ENCODE measurements at places on chromosomes 12 and 14.

- DNase-seq: no peak
Observed at GRCh38 chr12:104455578-104456416, 951 bp upstream of the CHST11 start.

DNA sequence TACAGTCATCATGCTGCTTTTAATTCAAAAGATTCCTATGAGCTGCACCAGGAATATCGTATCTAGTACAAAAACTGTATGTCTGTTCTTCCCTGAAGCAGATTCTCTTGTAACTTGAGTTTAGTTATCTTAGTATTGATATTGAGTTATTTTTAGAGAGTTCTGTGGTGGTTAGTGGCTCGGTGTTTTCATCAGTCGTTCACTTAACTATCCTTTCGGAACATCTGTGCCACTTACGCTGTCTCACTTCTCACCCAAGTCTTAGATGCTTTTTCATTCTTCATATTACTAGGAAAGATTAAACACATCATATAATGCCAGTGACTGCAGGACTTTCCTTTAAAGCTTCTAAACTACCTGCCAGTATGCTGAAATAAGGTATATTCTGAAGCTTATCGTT, 251.0 kb downstream of the FBXL14 start:
- DNase-seq: no peak

DNA sequence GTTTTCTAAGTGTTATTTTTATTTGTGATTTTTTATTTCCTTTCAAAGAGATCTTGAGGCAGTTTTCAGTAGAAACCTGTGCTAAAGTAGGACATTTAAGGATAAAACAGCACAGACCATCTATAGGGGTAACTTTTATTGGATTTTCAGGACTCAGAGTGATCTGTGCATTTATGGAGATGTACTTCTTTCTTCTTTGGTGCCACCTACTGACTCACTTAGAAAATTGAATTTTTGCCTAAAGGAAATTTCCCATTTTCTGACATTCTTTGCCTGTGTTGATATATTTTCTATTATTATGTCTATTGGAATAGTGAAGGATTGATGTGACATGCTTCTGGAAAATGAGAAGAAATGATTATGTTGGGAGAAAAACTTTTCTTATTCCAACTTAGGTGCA, 113.0 kb downstream of the UNC79 start:
- no peak for DNase-seq

GRCh38 chr12:53530920-53531319, 23.6 kb upstream of the NPFF start:
- no peak for DNase-seq

DNA sequence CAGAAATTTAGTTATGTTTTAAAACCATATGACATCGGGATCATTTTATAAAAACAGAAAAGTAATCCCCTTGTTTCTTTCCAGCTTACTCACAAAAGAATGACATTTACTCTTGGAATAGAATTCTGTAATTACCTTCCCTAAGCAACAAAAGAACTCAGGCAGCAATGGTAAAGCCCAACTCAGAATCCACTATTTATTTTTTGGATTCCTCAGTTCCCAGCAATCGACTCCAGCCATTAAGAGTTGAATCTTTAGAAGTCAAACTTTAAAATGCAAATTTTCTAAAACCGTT, 65.9 kb downstream of the FOXN3 start:
- DNase-seq: no peak

DNA sequence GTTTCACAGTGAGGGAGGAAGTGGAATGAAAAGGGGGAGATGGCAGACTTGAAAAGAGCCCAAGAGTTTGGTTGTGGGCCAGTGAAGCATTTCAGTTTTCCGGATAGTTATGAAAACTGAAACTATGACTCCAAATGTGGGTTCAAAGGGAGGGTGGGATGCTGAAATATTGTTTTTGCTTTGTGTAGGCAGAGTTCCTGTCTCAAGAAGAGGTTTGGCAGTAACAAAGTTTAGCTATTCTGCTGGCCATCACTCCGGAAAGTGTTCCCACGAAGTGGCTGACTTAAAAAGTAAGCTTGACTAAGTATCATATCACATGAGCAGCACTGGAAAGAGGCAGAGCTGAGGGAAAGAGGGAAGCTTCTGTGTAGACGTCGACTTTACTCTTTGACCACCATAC, 85.2 kb downstream of the CAND1 start:
- no peak for DNase-seq

- DNase-seq: no peak
Observed at GRCh38 chr12:120397824-120398540, 29.0 kb upstream of the MSI1 start.

DNA sequence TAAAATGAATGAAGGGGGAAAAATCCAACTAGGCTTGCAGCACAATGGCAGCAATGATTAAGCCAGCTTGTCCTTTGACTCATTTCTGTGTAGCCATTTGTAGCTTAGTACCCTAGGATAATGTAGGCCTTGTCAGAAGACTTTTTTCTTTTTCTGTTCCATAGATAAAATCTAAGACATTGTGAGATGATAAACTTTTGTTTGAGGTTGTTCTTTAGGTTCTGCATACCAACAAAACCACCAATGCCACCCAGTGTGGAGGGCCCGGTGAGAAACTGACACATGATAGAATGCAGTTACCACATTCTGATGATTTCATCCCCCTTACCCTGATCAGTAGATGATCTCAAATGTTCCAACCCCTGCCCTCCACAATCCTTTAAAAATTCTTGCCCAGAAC, 6.6 kb upstream of the KLRD1 start:
- DNase-seq: no peak

DNA sequence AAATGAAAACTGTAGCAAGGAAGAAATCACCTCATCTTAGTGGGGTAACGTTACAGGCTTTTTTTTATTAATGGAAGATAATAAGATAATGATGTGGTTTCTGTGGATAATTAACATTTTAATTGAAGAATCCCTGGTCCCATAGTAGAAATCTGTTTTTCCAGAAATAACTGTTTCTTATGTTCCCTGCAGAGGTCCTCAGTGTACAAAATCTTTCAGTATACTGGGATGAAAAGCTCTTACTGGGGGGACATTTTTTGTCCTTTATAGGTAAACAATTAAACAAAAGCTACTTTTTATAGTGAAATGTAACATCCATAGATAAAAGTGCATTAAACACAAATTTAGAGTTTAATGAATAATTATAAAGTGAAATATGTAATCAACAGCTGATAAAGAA, 312.2 kb downstream of the ATXN7L3B start:
- no peak for DNase-seq

DNA sequence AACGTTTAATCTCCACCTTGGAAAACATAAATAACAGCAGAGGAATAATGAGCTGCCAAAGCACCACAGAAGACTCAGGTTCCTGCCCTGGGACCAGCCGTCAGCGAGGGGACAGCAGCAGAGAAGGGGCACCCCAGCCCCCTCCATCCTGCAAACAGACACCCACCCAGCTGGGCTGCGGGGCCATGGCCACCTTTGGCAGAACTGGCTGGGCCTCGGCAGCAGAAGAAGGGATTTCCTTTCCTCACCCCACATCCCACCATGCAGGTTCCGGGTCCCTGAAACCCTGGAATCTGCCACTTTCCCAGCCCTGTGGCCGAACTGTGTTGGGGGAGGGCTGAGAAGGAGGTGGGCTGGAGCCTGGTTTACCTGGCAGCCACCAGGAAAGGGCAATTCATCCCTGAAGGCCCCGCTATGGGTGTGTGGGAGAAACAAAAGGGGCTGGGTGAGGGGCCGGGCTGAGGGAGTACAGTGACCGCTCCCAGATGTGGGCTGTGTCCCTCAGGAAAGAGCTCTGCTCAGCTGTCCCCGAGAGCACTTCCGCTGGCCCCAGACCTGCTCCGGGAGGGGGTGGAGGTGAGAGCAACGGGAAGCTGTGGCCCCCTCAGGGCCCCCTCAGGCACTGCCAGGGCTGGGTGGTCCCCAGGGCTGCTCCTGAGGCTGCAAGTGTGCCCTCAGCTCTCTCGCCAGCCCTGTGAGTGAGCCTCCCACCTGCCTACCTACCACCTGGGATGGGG, 3.8 kb downstream of the PGF start:
- no peak for DNase-seq

- no peak for DNase-seq
Observed at GRCh38 chr12:39012870-39013269, 107.5 kb upstream of the CPNE8 start.

GRCh38 chr12:58814036-58814435, 106.3 kb downstream of the LRIG3 start:
- DNase-seq: peak; percentile 51

- no peak for DNase-seq
Observed at GRCh38 chr14:89409961-89410360, 7.1 kb downstream of the FOXN3 start.

- no peak for DNase-seq
Observed at GRCh38 chr12:16392846-16393535, 45.5 kb downstream of the MGST1 start.

DNA sequence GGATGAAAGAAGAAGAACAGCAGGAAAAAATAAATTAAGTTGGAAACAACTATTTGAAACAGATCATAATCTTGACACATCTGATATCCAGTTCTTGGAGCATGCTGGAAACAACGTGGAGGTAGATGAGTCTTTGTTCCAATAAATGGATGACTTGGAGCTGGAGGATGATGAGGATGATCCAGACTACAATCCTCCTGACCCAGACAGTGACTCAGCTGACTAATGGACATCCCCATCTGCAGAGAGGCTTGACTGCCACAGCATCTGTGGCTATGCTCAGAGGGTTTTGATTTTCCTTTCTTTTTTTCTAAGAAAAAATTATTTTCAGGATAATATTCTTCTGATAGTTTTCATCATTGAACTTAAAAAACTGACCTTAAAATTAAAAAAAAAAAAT, 6.2 kb upstream of the ZDHHC17 start:
- no peak for DNase-seq

- peak; percentile 44 for DNase-seq
Observed at GRCh38 chr12:50581226-50582184, 76.7 kb downstream of the DIP2B start.

DNA sequence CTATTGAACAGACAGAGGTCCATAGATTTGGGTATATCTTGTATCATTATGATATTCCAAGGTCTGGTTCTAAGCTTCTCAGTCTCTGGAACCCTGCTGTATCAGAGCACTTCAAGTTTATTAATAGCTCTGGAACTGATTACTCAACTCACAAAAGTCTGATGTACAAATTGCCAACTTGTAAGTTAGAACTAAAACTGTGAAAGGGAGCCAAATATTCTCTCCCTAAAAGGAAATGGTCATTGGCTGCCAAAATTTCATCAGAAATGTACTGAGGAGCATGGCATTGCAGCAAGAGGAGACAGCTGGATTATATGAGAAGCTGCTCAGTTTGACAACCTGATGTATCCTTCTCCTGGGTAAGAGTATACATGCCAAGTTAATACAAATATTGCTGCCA, 828.8 kb upstream of the SEL1L start:
- DNase-seq: no peak

DNA sequence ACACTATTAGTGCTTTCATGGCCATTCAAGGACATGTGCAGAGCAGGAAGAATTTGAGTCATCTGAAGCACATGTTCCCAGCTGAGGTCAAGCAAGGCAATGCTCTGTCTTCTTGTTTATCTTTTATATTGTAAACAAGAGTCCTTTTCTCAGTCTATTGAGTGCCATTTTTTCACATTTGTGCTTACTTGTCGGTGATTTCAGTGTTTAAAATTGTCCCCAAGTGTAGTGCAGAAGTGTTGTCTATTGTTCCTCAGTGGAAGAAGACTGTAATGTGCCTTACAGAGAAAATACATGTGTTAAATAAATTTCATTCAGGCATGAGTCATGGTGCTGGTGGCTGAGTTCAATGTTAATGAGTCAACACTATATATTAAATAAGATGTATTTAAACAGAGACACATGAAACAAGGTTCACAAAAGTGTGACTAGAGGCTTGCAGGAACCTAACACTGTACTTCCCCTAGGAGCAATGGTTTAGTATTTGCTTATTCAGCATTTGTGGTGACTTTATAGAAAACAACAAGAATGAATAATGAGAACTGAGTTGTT, 391.1 kb downstream of the LRIG3 start:
- peak; percentile 44 for DNase-seq

DNA sequence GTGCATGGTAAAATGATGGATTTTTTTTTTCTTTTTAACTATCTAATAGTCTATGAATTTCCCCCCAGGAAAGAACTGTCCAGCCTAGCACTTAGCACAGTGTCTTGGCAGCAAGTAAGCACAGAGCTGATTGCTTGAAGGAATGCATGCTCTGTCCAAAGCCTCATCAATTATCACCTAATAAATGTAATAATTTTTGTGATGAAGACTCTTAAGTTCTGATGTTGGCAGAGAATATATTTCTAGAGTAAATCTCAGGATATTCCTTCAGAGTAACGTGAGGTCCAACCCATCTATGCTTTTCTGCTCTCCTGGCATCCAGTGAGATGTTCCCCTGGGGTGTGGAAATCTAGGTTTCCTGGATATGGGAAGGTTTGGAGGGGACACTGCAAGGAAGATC, 152.4 kb downstream of the TMX1 start:
- DNase-seq: no peak

DNA sequence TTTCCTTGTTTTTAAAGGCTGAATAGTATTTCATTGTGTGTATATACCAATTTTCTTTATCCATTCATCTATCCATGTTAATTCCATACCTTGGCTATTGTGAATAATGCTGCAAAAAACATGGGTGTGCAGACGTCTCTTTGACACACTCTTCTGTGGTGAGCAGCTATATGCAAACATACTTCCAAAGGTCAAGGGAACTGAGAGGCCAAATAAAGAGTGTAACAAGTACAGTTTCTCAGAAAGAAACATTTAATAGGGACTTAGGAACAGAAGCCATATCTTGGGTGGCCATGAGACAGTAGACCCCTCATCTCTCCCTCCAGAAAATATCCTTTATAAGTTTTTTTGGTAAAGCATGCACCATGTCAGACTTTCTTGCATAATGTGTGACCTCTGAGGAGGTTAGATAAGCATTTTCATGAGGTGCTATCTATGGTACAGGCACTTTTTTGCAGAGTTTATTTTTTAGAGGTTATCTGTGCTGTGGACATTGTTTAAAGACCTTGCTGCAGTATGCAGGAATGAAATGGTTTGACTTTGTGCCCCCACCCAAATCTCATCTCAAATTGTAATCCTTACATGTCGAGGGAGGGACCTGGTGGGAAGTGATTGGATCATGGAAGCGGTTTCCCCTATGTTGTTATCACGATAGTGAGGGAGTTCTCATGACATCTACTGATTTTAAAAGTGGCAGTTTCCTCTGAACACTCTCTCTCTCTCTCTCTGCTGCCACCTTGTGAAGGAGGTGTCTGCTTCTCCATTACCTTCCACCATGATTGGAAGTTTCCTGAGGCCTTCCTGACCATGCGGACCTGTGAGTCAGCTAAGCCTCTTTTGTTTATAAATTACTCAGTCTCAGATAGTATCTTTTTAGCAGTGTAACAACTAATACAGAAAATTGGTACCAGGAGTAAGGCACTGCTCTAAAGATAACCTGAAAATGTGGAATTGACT, 1202.3 kb downstream of the GALC start:
- DNase-seq: no peak

- no peak for DNase-seq
Observed at GRCh38 chr14:21923820-21924219, 250.2 kb upstream of the OR4E1 start.
